ENCODE measurements at places on chromosomes 4 and X.
A peak's percentile ranks its signal among the peaks of the same experiment; 100 is the strongest.

GRCh38 chrX:12443534-12444098, 305.3 kb downstream of the FRMPD4 start:
- H3K27ac ChIP-seq: no peak overlapping the region
- H3K27me3 ChIP-seq: peaks cover 92% of the 10 kb centered on the region
- no peak overlapping the region for H3K4me3 ChIP-seq
- no peaks in the 10 kb centered on the region for H3K4me1 ChIP-seq
- no peaks in the 10 kb centered on the region for H3K36me3 ChIP-seq

- H3K27ac ChIP-seq: no peak overlapping the region
- H3K4me3 ChIP-seq: no peak overlapping the region
These were observed 49.7 kb downstream of the TLL1 start for GRCh38 chr4:165922747-165923146.

DNA sequence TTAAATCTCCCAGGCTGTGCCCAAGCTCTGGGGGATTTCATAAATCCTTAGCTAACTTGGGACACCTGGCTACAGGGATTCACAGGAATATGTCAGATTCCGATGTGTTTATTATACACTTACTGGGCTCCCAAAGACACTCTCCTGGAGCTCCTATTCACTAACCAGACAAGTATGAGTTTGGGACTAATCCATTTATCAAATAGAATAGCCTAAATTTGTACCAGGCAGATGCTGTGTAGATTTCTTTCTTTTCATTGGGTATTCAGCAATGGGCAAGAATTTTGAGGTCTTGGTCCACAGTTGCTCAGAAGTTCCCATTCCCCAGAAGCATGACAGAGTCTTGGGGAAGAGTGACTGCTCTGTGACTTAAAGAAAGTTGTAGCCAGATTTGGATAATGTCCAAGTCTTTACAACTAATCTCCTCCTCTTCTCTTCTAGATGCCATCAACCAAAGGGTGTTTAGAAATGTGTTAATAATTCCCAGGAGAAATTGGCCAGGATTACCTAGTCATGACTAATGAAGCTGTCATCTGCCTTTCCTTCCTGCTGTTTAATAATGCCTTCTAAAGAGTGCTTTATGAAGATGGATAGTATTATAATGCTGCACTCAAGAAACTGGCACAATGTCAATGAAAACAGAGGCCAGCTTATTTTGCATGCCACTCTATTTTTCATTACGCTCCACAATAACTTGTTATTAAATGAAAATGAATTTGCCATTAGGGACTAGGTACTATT, 120.9 kb downstream of the CHIC2 start:
- no peak overlapping the region for H3K4me3 ChIP-seq
- no peaks in the 10 kb centered on the region for H3K27me3 ChIP-seq
- H3K36me3 ChIP-seq: no peaks in the 10 kb centered on the region

DNA sequence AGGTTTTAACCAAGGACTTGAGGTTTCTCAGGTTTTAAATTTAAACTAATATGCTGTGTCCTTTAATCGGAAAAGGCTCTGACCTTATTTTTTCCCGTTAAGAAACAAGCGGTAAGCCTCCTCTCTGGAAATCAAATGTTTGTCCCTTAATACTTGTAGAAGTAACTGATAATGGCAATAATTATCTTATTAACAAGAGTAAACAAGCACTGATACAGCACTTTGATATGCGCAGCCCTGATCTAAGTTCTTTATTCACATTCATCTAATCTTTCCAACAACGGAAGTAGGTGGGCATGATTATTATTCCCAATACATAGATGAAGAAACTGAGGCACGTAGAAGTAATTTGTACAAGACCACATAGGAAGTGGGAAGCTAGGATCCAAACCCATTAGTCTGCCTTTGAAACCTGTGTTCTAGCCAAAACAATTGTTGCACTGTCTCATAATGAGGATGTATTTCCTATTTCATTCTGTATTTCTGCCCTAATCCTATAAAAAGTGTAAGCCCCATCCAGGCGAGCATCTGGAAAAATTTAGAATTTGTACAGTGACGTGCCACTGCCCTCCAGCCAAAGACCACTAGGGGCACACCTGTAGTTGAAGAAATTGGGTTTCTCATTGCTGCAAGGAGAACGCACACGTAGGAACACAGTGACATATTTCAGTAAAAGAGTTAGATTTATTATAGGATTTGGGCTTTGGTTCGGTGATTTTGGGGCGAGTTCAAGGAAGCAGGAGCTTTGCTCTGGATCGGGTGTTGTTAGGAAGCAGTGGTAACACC, 606 bp downstream of the CXorf58 start:
- H3K27ac ChIP-seq: no peak overlapping the region
- H3K4me3 ChIP-seq: peak overlapping the region; percentile 74
- H3K4me1 ChIP-seq: peaks cover 11% of the 10 kb centered on the region
- no peaks in the 10 kb centered on the region for H3K27me3 ChIP-seq
- H3K36me3 ChIP-seq: peaks cover 14% of the 10 kb centered on the region
- no peak for DNase-seq
